ENCODE measurements at places on chromosomes 4 and X.

DNA sequence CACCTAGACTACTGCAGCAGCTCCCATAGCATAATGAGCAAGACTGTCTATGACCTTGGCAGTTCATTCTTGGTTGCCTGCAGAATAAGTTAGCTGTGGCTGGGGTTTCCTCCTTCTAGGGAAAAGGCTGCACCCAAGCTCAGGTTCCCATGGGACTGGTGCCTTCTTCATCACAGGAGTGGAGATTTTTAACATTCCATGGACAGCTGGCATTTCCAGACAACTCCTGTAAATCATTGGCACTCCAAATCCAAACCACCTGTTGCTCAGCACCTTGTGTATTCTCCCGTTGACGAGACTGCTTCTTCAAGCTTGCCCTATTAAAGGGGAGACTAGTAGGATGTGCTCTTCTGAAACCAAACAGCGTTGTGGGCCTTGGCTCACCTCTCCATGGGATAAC lies 7.8 kb upstream of the NUP54 start:
- DNase-seq = no peak

- DNase-seq = no peak
These were observed 11.7 kb downstream of the OTUD5 start for GRCh38 chrX:48945517-48946348.

- no peak for DNase-seq
These were observed 188.1 kb upstream of the WDFY3 start for GRCh38 chr4:85154591-85154990.

DNA sequence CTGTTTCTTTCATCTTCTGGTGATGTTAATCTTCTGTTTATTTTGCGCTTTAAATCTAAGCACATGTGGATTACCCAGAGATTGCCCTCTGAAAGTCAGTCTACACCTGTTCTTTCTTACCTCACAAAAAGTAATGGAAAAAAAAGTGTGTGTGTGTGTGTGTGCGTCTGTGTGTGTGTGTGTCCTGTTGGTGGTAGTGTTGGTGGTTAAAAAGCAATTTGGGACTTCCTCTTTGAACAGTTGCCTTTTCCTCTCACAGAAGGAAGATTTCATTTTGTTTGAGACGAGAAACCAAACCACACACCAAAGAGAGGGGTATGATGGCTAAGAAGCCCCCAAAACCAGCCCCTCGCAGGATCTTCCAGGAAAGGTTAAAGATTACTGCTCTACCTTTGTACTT lies at the start of gene STAP1:
STAP1 (plus strand) TSS at position 235 of the 400 bp plus-strand sequence; CDS start at position 318, 83 bp downstream.
- DNase-seq = no peak

- no peak for DNase-seq
These were observed at the start of gene FRAS1 for GRCh38 chr4:78057135-78057599. Gene FRAS1 (plus strand): TSS chr4:78057323. CDS start chr4:78058010, 687 bp downstream.

GRCh38 chr4:6771229-6771671 lies 11.3 kb upstream of the KIAA0232 start:
- no peak for DNase-seq

GRCh38 chrX:13059637-13060499 lies 15.4 kb upstream of the FAM9C start:
- no peak for DNase-seq

- no peak for DNase-seq
These were observed 147.9 kb upstream of the SMAD1 start for GRCh38 chr4:145333786-145334185.

DNA sequence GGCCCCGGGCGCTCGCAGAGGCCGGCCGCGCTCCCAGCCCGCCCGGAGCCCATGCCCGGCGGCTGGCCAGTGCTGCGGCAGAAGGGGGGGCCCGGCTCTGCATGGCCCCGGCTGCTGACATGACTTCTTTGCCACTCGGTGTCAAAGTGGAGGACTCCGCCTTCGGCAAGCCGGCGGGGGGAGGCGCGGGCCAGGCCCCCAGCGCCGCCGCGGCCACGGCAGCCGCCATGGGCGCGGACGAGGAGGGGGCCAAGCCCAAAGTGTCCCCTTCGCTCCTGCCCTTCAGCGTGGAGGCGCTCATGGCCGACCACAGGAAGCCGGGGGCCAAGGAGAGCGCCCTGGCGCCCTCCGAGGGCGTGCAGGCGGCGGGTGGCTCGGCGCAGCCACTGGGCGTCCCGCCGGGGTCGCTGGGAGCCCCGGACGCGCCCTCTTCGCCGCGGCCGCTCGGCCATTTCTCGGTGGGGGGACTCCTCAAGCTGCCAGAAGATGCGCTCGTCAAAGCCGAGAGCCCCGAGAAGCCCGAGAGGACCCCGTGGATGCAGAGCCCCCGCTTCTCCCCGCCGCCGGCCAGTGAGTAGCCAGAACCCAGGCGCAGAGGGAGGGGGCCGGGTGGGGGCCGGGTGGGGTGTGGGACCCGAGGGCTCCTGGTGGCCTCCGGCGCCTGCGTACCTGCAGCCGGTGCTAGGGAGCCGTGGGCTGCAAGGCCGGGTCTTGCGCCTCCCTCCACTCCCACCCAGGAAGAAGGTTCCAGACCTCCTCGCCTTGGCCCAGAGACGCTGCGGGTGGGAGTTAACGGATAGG lies 534 bp downstream of the MSX1 start:
- no peak for DNase-seq

GRCh38 chr4:5757536-5757935 lies 46.5 kb downstream of the EVC start:
- DNase-seq = no peak

DNA sequence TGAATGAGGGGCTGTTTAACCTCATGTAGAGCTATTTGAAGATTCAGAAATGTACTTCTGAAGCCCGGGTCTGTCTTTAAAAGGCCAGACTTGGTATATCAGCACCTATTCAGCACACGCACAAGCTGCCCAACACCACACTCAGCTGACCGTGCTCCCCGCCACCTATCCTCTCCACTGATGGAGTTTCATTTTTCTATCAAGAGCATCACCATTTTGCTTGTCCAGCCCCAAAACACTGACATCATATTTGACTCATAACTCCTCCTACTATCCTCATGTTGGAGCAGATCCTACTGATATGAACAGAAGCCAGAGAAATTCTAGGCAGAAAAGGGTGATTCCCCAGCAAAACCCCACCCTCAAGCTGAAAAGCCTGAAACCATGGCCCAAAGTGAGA lies 100.3 kb downstream of the SORBS2 start:
- DNase-seq = no peak

GRCh38 chr4:7828011-7828720 lies 111.5 kb downstream of the AFAP1 start:
- DNase-seq = peak; percentile 50

GRCh38 chr4:11720292-11720691 lies 291.6 kb upstream of the HS3ST1 start:
- no peak for DNase-seq

GRCh38 chr4:166838975-166839614 lies 395.2 kb downstream of the SPOCK3 start:
- no peak for DNase-seq

DNA sequence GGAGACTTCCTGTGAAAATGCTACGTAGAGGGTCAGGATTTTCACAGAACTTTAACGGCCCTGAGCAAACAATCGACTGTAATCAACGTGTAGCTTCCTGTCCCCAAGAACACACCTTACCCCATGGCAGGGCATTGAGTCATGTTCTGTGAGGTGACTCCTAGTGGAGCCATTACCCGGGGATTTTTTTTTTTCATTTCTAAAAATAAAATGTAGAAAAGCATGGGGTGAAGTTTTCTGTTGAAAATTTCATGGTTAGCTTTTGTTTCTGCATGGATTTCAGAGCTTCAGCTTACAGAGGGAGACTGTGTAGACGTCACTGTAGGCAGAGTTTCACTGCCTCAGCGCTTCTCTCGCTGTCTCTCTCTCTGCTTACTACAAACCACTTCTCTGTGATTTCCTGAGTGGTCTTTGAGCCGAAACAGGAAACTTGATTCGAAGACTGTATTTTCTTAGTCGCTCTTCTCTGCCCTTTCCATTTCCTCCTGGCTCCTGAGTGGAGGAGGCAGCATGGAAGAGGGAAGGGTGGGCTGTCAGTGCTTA lies 111.7 kb downstream of the NFKB1 start:
- no peak for DNase-seq

DNA sequence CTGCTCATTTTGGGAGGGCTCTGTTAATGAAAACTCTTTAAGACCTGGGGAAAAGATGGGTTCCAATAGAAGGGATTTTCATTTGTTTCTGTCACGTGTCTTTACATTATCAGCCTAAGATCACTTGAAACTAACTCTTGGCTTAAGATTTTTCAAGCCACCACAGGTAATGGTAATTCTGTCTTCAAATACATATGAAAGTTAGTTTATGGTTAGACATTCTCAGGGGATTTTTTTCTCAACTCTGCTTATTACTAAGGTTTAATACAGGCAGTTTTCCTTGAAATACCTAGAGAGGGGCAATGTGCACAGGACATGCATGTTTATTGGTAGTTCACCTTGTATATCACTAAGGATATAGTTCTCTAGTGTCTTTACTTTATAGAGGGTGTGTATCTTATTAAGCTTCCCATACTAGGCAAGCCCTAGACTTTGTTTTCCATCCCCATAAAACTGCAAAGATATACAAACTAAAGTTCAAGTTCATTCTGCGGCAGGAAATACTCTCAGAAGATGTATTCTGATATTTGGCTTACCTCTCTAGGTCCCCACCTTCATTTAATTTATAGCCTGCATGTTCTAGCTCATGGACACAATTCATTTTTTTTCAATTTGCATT lies 38.2 kb upstream of the MYOZ2 start:
- DNase-seq = no peak

DNA sequence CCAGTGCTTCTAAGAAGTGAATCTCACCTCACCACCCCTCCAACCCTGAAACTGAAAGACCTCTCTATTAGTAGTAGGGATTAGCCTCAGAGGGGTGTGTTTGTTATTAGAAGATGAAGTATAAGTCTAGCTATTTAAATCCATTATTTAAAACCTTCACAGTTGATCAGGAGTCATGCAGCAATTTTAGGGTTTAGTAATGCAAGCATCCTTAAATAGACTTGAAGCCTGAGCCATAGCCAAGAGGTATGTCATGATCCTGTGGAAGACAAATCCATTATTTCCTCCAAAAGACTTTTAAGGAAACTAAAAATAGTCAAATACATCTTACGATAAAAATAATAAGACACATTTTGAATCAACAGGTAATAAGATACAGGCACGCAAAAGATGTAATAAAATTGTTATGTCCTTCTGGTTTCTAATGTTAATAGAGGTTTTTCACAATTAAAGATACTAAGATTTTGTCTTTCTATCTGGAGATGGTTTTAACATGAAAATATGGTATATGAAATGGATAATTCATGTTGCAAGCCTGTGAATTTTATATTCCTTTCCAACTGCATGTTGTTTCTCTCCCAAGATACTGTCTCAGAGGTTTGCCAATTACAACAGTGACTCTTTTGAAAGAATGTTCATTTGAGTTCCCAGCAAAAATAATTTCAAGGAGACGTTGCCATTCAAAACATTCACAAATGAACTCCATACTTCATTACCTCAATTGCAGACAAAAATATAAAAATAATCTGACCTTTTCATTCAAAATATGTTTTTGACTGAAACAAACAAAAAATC lies 68.0 kb downstream of the LUZP4 start:
- no peak for DNase-seq
